Neuronal stem cell (in vitro differentiated cells): ENCODE measurements at places on chromosomes 5 and 9.

DNA sequence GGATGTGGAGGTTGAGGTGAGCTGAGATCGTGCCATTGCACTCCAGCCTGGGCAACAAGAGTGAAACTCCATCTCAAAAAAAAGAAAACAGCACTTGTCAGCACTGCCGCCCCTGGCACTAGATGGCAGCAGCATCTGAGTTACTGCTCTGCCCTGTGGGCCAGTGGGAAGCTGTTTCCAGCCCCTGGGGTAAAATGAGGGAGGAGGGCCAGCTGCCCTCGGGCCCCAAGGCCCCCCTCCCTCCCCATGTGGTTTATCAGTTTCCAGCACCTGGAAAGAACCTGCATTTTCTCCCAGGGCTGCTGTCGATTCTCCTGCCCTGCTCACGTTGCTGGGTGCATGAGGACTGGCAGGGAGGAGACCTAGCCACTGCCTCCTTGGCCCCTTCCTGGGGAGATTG, 13.2 kb upstream of the CEL start:
- DNase-seq: no peak

DNA sequence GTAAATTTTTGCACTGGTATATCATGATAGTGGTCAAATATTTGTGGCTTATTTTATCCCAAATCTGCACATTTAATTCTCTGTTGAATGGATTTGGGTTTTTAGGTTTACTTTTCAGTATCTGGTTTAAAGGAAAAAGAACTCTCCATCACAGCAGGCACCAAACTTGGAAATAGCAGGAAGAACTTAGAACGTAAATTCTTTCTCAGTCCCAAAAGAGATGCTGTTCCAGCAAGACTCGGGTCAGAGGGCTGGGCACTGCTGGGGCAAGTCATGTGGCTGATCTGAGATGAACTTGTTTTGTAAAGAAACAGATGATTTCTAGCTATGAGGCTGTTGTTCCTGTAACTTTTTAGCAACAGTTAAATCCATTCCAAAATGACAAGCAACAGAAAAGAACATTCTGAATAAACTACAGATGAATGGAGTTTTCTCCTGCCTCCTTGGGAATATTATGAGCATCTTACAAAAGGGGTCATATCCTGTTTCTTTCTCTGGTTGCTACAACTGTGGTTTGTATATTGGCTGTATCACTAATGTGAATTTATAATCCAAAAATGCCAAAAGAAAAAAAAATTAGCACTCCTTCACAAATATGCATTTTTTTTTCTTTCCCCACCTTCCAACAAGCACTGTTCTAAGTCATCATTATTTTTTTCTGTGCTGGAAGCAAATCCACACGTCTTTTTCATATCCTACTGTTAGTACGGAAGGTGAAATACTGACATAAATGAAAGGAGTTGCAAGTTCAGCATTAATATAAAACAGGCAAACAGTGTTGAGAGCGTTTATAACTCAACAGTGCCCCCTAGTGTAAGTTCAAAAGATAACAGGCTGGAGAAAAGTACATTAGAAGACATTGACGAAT, 31.1 kb downstream of the OR2K2 start:
- DNase-seq: peak; percentile 36

GRCh38 chr5:81783401-81783800, 32.5 kb upstream of the SSBP2 start:
- no peak for DNase-seq

- DNase-seq: no peak
These were observed 62.0 kb upstream of the CDH6 start for GRCh38 chr5:31131381-31131891.

GRCh38 chr9:19511694-19512093, 102.9 kb downstream of the ACER2 start:
- DNase-seq: no peak

DNA sequence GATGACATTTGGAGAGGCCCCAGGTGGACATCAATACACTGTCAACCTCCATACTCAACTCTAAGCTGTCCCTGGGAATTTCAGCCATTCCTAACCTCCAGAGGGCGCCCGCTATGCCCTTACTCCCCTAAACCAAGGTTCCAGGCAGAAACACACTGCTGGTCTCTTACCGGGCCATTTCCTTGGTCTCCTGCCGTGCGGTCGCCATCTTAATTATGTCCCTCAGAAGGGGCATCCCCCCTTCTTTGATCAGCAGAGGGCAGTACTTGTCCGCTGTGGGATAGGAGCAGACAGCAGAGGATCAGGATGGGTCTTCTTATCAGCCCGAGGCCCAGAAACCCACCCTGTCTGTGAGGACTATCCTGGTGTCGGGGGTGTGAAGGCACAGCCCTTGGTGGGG, 9.3 kb upstream of the ZDHHC12 start:
- peak; percentile 83 for DNase-seq
